EH (cell line): ENCODE measurements at places on chromosomes 11 and 22.

DNA sequence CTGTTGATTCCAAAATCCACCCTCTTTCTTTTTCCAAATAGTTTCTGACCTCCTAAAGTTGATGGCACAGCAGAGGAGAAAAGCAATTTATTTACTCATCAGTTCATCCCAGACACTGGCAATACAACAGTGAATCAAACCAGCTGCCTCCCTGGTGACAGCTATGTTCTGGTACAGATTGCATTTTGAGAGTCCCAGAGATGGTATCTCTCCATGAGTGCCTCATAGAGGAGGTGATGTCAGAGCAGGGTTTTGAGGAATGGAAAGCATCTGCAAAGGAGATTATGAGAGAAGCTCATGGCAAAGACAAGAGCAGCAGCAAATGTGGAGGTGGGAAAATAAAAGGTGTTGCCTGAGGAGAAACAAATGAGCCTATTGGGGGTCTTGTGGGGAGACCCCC, 377.2 kb downstream of the MN1 start:
- peak; percentile 76 for DNase-seq

DNA sequence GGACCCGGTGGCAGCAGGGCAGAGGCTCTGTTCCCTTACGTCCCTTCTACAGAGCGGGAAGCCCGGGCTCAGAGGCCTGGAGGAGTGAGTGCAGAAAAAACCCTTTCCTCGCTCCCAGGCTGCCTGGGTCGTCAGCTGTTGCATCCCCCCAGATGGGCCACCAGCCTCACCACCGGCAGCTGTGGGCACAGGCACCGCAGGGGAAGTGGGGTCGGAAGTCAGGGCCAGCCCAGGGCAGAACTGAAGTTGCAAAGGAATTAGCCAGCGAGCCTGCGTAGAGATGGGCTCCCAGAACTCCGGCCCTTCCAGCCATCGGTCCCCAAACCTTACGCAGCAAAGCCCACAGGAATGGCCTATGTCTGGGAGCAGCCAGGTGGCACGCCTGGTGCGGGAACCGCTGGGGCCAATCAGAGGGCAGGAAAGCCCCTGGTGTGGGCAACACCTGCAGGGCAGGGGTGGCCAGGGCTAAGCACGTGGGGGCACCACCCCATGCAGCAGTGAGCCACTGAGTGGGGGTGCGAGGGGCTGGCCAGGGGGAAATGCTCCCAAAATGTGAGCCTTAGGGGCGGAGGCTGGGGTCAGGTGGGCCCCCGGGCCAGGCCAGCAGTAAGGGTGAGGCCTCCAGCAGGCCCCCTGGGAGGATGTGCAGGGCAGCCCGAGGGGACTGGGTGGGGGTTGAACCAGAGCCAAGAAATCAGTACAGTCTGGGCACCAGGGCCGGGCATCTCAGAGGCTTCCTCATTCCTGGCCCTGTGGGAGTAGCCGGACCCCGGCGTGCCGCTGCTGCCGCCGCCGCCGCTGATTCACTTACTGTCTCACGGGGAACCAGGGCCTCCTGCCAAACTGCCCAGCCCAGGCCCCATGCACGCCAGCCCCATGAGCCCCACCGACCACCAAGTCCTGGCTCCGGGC, 58.2 kb downstream of the WNT7B start:
- DNase-seq: no peak

DNA sequence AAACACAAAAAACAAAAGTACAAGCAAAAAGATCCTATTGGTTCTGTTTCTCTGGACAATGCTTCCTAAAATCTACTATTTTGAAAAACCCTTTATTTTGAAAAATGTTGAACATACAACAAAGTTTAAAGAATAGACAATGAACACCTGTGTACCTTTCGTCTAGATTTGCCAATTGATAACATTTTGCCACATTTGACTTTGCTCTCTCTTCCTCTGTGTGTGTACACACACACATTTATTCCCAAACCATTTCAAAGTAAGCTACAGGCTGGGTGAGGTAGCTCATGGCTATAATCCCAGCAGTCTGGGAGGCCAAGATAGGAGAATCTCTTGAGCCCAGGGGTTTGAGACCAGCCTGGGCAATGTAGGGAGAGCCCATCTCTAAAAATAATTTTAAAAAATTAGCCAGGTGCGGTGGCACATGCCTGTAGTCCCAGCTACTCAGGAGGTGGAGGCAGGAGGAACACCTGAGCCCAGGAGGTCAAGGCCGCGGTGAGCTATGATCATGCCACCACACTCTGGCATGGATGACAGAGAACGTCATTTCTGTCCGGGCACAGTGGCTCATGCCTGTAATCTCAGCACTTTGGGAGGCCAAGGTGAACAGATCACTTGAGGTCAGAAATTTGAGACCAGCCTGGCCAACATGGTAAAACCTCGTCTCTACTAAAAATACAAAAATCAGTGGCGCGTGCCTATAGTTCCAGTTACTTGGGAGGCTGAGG, 5.3 kb upstream of the PSMC3 start:
- DNase-seq: no peak

- no peak for DNase-seq
Observed at GRCh38 chr22:32490279-32490678, 15.7 kb downstream of the FBXO7 start.

DNA sequence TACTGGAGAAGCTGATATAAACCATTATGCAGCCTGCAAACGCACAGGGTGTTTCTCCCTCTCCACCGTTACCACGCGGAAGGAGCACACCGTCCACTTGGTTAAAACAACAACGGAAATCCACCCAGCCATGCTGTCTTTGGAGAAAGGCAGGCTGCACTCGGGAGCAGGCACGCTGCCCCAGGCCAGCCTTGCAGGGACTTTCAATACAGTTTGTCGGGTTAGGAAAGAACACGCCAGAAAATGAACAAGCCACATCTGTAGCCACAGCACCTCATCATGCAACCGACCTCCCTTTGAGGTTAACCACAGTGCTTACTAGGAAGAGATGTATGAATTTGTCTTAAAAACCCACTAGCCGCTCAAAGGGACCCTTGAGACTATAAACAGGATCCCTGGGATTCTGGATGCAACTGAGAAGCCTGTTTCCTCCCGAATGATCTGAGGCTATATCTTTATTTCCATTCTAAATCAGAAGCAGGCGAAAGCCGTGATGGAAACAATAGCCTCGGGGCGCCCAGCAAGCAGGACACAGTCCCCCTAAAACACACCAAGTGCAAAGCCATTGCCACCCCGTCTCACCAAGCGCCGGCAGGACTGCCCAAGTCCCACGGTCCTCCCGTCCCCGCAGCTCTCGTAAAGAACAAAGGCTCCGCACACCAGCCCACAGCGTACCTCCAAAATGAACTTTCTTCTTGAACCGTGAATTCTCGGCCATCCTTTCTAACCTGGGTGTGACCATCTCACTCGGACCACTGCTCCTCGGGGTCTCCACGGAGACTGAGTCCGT, 318.9 kb downstream of the CTTN start:
- no peak for DNase-seq

GRCh38 chr11:12410006-12410728, 32.8 kb downstream of the PARVA start:
- DNase-seq: peak; percentile 44

DNA sequence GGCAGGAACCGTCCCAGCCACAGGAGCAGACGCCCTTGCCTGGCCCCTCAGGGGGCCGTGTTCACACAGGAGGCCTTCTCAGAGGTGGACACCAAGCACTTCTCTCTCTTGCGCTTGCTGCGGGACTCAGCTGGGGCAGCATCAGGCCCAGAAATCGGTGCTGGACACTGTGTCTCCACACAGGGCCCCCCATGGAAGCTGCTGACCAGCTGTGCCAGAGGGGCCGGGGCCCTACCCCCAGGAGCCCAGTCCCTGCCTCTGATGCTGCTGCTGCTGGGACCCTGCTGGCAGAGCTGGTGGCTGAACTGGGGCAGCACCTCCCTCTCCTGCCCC, 4.0 kb downstream of the PLXNB2 start:
- DNase-seq: no peak

DNA sequence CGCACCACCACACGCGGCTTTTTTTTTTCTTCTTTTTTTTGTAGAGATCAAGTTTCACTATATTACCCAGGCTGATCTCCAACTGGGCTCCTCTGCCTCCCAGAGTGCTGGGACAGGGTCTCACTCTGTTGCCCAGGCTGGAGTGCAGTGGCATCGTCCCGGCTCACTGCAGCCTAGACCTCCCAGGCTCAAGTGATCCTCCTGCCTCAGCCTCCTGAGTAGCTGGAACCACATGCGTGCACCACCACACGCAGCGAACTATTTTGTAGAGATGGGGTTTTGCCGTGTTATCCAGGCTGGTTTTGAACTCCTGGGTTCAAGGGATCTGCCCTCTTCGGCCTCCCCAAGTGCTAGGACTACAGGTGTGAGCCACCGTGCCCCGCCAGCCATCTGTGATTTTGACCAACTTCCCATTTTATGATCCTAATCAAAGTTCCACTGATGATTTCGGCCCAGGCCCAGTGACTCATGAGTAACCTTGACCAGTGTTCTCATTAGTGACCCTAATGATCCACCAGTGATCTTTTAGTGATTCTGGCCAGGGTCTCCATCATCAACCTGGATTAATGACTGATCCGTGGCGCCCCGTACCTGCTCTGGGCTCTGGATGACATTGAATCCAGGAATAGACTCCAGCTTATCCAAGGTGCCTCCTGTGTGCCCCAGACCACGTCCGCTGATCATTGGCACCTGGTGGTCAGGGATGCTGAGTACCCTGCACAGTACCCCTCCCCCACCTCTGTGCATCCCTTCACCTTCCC, 1.7 kb downstream of the TYMP start:
- no peak for DNase-seq

- peak; percentile 11 for DNase-seq
Observed at GRCh38 chr22:39984006-39984405, 10.7 kb upstream of the FAM83F start.

- no peak for DNase-seq
Observed at GRCh38 chr11:34359548-34359891, 1.7 kb upstream of the ABTB2 start.

- DNase-seq: no peak
Observed at GRCh38 chr11:66636411-66636810, 2.1 kb upstream of the RBM4 start.

DNA sequence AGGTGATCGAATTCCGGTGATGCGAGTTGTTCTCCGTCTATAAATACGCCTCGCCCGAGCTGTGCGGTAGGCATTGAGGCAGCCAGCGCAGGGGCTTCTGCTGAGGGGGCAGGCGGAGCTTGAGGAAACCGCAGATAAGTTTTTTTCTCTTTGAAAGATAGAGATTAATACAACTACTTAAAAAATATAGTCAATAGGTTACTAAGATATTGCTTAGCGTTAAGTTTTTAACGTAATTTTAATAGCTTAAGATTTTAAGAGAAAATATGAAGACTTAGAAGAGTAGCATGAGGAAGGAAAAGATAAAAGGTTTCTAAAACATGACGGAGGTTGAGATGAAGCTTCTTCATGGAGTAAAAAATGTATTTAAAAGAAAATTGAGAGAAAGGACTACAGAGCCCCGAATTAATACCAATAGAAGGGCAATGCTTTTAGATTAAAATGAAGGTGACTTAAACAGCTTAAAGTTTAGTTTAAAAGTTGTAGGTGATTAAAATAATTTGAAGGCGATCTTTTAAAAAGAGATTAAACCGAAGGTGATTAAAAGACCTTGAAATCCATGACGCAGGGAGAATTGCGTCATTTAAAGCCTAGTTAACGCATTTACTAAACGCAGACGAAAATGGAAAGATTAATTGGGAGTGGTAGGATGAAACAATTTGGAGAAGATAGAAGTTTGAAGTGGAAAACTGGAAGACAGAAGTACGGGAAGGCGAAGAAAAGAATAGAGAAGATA, at the start of gene MALAT1:
TSS of gene MALAT1 (plus strand) at position 69 of the 736 bp plus-strand sequence.
- DNase-seq: peak; percentile 92

- no peak for DNase-seq
Observed at GRCh38 chr11:26964339-26964738, 29.6 kb upstream of the FIBIN start.

DNA sequence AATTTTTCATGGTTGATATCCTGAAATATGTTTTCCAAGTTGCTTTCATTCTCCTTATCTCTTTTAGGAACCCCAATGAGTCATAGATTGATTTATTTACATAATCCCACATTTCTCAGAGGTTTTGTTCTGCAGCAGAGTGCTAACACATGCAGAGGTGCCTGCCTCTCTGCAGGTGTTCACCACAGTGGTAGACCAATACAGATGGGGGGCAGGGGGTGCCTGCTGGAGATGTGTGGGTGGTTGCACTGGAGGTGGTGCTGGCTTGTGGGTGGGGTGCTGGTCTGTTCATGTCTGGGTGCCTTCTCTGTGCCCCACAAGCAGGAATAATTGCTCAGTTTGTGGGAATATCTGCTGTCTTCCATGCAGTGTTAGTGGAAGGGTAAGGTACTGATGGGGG, 131.1 kb downstream of the JRKL start:
- no peak for DNase-seq

DNA sequence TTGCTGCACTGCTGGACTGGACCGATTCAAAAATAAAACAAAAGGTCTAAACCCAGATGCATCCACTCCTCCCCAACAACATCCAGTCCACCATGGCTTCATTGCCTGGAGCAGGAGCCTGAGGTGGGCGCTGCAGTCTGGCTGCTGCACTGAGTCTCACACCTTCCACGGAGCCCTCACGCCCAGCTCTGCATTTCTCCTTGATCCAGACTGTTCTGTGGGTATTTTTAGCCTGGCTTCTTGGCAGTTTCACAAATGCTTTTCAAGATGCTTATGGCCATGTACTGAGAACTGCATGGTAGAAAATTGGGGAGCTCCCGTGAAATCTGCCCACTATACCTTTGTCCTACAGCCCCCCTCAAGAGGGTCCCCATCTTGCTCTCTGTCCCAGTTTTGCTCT, 53.3 kb upstream of the JAM3 start:
- no peak for DNase-seq

DNA sequence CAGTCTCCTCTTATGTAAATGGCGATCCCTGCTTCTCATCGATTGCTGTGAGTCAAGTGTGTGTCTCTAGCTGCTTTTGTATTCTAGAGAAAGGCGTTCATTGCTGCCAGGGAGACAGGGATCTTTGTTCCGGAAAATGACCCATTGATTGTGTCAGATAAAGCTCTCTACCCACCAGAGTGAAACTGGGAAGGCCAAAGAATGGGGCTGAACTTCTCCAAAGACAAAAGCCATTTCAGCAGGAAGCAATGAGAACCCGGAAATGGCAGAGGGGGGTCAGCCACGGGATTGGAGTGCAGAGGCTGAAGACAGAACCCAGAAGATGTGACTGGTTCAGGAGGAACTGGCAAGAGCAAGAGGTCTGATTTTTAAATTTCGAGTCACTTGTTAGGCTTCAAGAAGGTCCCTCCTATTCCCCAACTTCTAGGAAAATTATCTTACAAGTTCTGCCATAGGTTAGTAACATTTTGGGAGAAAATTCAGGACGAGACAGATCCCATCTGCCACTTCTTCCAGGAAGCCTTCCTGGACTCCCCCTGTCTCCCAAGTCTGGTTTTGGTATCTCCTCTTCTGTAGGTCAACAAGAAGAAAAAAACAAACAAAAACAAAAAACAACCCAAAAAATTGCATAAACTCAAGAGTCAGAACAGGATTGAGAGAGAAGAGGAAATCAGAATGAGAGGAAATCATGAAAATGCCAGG, 110.6 kb downstream of the NECTIN1 start:
- peak; percentile 16 for DNase-seq

DNA sequence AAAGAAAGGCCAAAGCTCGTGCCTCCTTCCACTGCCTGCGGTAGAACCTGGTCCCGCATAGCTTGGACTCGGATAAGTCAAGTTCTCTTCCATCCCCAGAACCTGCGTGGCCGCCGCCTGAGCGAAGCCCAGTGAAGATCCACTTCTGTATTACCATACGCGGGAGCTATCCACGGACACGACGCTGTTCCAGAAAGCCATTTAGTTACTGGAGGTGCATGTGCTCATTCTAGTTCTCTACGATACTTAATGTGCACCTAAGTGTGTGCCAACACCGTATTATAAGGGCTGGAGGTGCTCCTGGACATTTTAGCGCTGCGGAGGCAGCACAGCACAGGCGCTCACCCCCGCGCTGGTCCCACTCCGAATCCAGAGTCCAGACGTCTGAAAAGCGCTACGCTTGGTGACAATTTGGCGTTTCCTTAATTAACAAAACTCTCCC, 1.4 kb downstream of the WT1 start:
- no peak for DNase-seq
